COR-L47 (cell line): ENCODE measurements at places on chromosomes 13 and 19.

- peak; percentile 75 for DNase-seq
These were observed 111.4 kb downstream of the CCNA1 start for GRCh38 chr13:36543671-36544070.

DNA sequence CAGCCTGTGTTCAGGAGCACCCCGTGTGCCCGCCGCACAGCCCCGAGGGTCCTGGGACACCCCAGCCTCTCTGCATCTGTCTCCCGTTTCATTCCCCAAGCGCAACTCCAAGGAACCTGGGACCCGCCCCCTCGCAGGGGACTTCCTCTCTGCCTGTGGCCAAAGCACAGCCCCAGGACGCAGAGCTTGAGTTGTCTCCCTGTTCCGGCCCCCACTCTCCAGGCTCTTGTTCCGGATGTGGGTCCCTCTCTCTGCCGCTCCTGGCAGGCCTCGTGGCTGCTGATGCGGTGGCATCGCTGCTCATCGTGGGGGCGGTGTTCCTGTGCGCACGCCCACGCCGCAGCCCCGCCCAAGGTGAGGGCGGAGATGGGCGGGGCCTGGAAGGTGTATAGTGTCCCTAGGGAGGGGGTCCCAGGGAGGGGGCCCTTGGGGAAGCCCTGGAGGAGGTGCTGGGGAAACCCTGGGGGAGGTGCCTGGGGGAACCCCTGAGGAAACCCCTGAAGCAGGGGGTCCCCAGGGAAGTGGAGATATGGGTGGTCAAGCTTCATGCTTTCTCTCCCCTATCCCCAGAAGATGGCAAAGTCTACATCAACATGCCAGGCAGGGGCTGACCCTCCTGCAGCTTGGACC lies 1.3 kb downstream of the HCST start:
- peak; percentile 67 for DNase-seq

DNA sequence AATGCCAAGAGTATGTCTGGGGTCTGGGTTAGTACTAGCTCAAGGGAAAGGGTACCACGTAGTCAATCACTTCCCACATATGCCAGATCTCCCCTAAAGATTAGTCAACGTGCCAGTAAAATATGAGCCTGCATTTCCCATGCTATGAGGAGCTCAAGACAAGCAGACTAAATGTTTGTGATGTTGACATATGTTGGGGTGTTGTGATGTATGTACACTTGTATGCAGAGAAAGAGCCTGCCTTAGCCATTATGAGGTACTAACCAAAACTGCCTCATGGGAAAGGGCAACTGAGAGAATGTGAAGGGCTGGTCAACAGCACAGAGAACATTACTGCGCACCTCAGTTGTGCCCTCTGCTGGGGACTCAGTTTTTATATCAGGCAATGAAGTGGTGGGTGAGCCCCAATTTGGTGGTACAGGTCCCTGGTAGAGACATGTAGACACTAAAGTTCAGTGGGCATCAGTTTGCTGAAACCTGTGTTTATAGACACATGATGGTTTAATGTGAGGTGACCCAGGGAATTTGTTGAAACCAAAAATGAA lies 287.0 kb downstream of the DCT start:
- DNase-seq, result peak; percentile 6

GRCh38 chr13:67557642-67558241 lies 327.6 kb upstream of the PCDH9 start:
- DNase-seq, result no peak

DNA sequence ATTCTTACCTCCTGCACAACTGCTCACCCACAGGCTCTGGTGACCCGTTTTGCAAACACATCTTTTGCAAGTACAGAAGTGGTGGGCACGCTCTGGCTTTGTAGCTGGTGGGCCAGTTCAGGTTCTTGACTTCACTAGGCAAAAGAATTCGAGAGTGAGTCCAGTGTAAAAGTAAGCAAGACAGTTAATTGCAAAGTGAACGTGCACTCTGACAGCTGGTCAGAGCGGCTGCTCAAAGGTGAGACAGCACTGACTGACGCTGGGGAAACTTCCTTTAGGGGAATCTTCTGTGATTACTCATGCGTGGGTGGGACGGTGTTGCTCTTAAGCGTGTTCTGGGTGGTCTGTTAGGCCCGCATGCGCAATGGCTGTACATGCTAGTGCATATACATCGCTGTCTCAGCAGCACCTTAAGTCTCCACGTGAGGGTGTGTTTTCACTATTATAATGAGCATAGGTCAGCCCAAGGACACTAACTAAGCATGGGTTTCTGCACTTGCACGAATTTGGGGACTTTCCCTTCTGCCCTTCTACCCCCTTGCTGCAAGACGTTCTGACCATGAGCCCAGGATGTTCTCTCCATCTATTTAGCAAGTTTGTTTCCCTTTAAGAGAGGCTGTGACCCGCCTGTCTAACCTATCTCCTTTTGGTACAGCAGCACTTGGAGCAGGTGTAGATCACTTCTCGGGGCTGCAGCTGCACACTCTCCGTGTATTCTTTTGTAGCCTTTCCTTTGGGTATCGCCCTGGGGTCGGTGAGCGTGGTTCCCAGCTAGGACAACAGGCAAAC lies 30.2 kb upstream of the CD33 start:
- DNase-seq, result no peak

- no peak for DNase-seq
These were observed 31.2 kb downstream of the ZNF536 start for GRCh38 chr19:30403203-30403985.

DNA sequence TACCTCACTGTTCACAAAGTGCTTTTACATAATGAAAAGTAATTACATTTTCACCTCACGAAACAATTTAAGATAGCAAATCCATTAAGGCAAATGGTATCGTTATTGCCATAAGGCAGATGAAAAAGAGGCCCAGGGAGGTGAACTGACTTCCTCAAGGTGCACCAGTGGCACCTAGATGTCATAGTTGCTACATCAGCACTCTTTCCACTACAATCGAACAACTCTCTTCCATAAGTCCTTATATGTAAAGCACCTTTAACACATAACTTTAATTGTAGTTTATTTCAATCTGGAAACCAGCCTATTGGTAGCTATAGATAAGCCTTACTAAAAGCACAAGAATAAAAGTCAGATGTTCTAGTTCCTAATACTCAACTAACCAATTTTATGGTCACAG lies 35.1 kb downstream of the XPO4 start:
- DNase-seq, result no peak

DNA sequence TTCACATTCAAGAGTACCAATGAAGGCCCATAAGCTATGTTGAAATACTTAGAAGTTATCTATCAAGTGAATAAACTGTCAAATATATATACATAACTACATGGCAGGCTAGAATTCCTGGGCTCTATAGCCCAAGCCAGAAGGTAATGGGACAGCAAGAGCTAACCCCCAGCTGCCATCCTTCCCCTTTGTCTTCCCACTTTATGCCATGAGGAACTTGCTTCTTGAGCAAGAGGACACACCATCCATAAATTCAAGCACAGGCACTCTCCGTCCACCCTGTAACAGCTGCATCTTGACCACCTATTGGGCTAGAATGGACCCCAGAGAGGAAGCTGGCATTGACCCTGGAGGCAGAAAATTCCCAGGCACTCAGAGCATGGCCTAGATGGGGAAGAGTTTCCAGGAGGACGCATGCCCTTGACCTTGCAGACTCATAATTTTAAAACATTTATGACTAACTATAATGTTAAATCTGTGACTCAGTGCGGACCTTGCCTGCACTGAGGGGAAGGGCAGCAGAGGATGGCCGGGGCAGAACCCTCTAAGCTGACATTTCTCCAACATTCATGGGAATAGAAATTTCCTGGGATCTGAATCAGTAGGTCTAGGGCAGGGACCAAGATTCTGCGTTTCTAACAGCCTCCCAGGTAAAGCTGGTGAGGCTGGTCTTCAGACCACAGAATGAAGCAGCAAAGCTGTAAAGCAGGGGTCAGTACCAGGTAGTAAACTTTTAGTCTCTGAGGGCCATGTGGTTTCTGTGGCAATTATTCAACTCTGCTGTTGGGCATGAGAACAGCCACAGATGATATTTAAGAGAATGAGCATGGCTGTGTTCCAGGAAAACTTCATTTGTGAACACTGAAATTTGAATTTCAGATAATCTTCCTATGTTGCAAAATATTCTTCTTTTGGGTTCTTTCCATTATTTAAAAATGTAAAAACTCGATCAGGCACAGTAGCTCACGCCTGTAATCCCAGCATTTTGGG lies 71.4 kb upstream of the CLDN10 start:
- DNase-seq, result no peak

DNA sequence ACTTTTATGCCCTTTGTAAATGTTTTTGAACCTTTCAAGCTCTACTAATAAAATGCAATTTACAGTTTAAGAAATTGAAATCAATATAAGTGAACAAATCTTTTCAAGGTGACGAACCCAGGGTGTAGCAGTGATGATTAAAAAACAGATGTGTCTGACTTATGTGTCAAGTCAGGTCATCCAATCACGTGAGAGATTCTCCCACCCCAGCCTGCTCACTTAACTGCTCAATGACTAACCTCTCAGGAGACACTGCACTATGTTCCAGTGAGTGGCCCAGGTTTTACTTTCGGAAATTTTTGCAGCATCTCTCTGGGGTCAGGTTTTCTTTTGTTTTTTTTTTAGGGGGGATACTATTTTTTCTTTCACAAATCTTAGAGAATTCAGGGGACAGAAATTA lies 60.7 kb downstream of the ZNF429 start:
- no peak for DNase-seq

DNA sequence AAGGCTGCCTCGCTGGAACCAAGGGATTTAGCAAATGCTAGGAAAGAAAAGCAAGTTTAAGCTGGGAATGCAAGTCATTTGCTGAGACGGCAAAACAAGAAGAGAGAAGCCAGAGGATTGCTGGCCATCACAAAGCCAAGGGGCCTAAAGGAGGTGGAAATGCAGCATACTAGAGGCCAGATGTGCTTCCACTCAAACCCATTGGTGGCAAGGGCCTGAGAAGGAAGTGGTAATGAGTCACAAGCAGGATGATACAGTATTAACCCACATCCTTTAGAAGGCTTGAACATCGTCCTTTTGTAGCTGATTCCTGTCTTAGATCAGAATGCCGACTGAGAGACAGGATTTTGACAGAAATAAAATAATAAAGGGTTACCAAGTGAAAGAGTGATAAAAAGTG lies 68.2 kb downstream of the ITGBL1 start:
- no peak for DNase-seq

- no peak for DNase-seq
These were observed 6.8 kb upstream of the ZNF283 start for GRCh38 chr19:43820098-43820883.

DNA sequence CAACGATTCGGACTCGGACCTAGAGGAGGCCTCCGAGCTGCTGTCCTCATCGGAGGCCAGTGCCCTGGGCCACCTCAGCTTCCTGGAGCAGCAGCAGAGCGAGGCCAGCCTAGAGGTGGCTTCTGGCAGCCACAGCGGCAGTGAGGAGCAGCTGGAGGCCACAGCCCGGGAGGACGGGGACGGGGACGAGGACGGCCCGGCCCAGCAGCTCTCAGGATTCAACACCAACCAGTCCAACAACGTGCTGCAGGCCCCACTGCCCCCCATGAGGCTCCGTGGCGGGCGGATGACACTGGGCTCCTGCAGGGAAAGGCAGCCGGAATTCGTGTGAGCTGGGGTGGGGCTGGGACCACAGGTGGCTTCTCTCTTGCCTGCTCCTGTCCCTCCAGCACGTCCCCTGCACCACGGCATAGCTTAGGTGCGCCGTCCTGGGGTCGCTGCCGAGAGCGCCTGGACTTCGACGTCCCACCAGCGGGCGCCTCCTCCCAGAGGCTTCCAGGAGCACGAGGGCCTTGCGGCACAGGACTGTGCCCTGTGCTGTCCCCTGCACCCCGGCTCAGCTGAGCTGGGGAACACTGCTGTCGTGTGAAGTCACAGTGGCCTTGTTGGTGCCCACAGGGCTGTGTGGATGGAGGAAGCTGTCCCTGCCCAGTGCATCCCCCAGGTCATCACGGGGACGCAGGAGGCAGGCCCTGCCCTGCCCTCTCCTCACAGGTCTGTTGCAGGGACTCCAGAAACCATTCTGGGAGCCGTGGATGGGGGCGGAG lies 9.3 kb downstream of the POLR2E start:
- DNase-seq, result no peak

DNA sequence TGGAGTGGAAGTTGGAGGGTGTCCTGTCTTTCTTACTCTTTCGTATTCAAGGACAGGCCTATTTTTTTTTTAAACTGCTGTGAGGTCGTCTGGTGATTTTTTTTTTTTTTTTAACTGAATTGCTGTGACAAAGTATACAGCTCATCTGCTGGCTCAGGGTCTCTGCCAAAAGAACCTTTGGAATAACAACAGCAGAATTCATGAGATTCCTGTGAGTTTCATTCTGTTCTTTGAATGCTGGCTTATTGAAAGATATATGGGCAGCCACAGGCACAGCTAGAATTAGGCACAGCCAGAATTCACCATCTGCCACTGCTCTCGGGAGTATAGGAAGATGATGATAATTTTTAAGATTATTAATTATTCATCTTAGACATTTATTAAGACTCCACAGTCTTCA lies 21.4 kb upstream of the FRY start:
- DNase-seq, result no peak

GRCh38 chr13:104996022-104996421 lies 1539.4 kb downstream of the EFNB2 start:
- DNase-seq, result no peak

DNA sequence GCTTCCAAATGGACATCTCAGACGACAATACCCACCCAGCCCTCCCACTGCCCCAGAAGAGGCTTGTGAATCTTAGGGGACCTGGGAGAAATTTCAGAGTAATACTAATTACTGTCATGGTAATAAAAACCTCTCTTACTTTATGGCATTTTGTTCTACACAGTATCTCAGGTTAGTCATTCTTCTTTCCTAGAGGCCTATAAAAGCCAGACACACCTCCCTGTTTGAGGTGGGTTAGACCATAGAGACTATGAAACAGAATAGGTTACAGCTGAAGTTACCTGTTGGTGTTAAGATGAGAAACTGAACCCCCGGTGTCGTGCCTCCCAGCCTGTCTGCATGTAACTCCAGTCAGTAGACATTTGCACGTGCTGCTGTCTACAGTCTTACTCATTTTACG lies 113.9 kb downstream of the SLC7A1 start:
- DNase-seq, result no peak

- no peak for DNase-seq
These were observed 64.2 kb upstream of the UBAC2 start for GRCh38 chr13:99136427-99136954.

GRCh38 chr13:28110414-28110813 lies 10.0 kb upstream of the FLT3 start:
- DNase-seq, result no peak

- DNase-seq, result peak; percentile 19
These were observed 15.2 kb downstream of the IER2 start for GRCh38 chr19:13165162-13165997.

GRCh38 chr19:39410017-39410830 lies 2.2 kb upstream of the PLEKHG2 start:
- DNase-seq, result peak; percentile 15

- DNase-seq, result no peak
These were observed 56.3 kb upstream of the DIAPH3 start for GRCh38 chr13:60220072-60220471.

DNA sequence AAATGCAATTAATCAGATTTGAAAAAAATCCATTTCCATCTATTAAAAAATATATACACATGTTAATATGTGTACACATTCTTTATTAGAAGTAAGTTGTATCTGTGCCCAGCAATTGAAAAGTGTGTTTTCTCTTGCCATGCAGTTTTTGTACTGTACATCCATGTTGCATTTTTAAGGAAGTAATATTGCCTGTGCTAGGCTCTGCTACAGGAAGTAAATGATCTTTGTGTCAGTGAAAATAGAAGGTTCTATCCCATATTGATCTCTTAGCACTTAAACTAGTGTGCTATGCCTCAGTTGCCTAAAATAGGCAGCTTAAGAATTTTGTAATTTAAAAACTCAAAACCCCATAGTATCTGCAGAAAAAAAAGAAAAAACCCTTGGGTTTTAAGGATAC lies 122.5 kb downstream of the CDK8 start:
- no peak for DNase-seq

- no peak for DNase-seq
These were observed 47.0 kb downstream of the ESD start for GRCh38 chr13:46749951-46750350.
